ENCODE measurements at places on chromosomes 3 and 15. TPM values are rescaled to one million over a fixed set of nuclear protein-coding genes. Genes with fewer than 3 reads are reported as not detected.

The TPRA1 gene
- total RNA-seq, result 51.9 TPM

The VIPR1 gene
- 1.4 TPM for total RNA-seq

The PRSS50 gene
- not detected for total RNA-seq

The SCN5A gene
- total RNA-seq, result 3.1 TPM

The CHST13 gene
- not detected for total RNA-seq

The PTX3 gene
- total RNA-seq, result 317 TPM

The ACTC1 gene
- total RNA-seq, result not detected

The ANKRD63 gene
- not detected for total RNA-seq

- no peak for DNase-seq
Measured at GRCh38 chr3:108311797-108312196, 15.4 kb downstream of the HHLA2 start.

GRCh38 chr3:122350814-122351418 is 25.9 kb downstream of the CSTA start:
- DNase-seq, result no peak

DNA sequence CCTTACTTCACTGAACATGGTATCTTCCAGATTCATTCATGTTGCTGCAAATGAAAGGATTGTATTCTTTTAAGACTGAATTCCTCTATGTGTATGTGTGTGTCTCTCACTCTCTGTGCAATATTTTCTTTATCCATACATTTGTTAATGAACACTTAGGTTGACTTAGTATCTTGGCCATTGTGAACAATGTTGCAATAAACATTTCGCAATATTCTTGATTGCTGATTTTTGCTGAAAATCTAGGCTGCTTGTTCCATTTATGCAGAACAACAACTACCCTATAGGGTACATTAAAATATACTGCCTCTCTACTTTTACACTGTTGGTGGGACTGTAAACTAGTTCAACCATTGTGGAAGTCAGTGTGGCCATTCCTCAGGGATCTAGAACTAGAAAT is 732.4 kb downstream of the CADM2 start:
- DNase-seq, result no peak

GRCh38 chr3:125357032-125357658 is 18.0 kb downstream of the ZNF148 start:
- DNase-seq, result no peak

DNA sequence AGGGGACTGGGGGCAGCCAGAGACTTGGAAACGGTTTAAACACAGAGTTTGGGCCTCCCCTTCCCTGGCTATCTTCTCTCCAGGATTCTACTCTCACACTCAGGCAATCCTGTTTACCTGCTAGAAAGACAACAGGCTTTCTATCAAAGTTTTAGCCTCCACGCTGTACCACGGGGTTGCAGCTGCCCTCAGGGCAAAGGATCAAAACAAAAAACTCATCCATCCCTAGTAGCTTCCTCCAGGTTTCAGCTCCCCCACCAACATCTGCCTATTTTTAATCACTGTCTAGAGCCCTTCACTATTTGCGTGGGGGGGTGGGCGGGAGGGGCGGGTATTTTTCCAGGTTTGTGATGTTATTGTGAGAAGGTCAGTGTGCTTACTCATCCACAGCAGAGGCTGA is 286.8 kb upstream of the TRIM42 start:
- DNase-seq, result no peak

GRCh38 chr15:62756326-62756994 is 286.1 kb upstream of the TPM1 start:
- no peak for DNase-seq

DNA sequence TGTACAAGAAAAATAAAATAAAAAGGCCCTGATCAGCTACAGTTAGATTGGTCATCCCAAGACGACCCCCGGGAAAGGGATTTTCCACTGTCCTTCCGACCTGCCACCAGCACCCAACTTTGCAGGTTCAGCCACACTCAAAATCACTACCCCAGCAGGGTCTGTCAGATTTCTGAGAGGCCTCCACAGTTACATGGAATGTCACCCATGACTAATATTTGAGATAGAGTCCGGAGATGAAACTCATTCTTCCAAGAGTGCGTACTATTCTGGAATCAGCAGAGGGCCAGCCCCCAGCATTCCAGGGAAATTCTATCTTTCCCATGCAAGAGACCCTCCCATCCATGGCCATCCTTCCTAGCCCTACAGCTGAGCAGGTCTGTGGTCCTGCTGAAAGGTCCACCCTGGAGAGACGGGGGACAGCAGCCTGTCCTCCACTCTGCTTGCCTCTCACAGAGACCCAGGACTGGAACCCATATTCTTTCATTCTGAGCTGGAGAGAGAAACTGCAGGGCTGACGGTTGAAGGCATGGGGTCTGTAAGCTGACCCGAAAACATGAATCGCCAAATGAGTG is 5.8 kb downstream of the LIPC start:
- no peak for DNase-seq

GRCh38 chr15:81813215-81813614 is 232.6 kb downstream of the MEX3B start:
- no peak for DNase-seq

DNA sequence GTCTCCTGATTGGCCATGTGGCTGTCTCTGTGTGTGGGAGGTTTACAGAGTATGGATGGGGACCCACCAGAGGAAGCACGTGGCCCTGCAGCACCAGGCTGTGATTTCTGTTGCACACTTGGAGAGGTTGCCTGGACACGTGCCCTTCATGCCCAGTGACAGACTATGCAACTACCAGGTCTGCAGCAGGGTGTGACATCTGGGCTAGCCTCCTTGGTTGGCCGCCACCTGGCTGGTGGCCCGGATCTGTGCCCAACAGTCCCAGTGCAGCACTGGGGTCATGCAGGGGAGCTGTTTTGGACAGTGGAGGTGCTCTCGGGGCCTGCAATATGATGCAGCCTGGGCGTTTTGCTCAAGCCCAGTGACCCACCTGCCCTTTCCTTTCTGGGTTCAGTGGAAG is 212.5 kb downstream of the UBE3A start:
- no peak for DNase-seq
